ENCODE measurements at places on chromosomes 16 and 17. TPM values are rescaled to one million over a fixed set of nuclear protein-coding genes. Genes with fewer than 3 reads are reported as not detected.

The HOXB8 gene
- total RNA-seq: 27.0 TPM

The TBX2 gene
- 3.6 TPM for total RNA-seq

The IRX5 gene
- 3.2 TPM for total RNA-seq

The EIF4A3 gene
- total RNA-seq: 71.3 TPM

The FXR2 gene
- 32.4 TPM for total RNA-seq

Data from glomerular endothelial cell (primary cell).